ENCODE measurements at places on chromosomes 2 and 18. TPM values are rescaled to one million over a fixed set of nuclear protein-coding genes. Genes with fewer than 3 reads are reported as not detected.
A peak's percentile ranks its signal among the peaks of the same experiment; 100 is the strongest.

DNA sequence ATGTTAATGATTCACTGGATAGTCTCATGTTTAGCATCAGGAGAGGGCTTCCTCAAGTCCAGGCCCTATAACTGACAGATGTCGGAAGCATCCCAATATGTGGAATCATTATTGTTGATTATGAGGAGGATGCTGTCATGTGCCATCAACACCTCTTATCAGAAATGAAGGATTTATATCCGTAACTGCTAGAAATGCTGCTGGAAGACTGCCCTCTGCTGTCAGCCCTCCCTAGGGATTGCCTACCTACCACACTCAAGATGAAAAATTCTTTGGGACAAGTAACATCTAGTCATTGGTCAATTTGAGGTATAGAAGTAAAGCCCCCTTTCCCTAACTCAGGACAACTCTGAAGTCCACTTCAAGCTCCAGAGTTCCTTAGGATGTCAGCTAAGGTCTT, 1166.5 kb upstream of the NXPH2 start:
- DNase-seq, result no peak
- no peaks in the 10 kb centered on the region for H3K27me3 ChIP-seq
- H3K4me3 ChIP-seq, result no peak overlapping the region
- no peak overlapping the region for H3K27ac ChIP-seq
- H3K36me3 ChIP-seq, result no peaks in the 10 kb centered on the region

DNA sequence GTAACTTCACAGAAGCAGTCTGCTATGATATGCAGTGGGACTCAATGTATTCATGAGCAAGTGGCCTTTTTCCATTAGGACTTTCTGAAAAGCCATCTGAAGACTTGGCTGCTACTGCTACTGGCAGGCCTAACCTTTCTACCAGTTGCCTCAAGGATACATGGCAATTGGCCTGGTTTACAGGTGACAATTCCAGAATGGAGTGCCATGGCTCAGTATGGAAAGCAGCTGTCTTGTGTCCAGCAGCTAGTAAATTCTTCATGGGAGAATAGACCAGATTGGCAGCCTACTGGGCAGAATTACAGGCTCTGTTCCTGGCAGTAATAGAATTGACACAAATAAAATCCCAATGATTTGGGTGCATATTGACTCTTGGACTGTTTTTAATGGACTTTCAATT, 12.6 kb upstream of the TMX3 start:
- DNase-seq, result no peak
- H3K36me3 ChIP-seq, result no peaks in the 10 kb centered on the region
- no peak overlapping the region for H3K4me3 ChIP-seq

DNA sequence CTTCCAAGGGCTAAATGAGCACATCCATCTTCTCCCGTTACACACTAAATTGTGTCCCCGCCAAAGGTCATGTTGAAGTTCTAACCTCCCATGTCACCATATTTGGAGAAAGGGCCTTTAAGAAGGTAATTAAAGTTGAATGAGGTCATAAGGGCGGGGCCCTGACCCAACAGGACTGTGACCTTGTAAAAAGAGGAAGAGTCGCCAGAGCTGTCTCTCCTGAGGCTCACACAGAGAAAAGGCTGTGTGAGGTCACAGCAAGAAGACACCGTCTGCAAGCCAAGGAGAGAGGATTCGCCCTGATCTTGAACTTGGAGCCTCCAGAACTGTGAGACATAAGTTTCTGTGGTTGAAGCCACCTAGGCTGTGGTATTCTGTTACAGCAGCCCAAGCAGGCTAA, 24.1 kb downstream of the TRABD2A start:
- no peak overlapping the region for H3K4me3 ChIP-seq
- H3K4me1 ChIP-seq, result no peaks in the 10 kb centered on the region
- no peaks in the 10 kb centered on the region for H3K36me3 ChIP-seq
- no peak for DNase-seq
- H3K27ac ChIP-seq, result no peak overlapping the region

DNA sequence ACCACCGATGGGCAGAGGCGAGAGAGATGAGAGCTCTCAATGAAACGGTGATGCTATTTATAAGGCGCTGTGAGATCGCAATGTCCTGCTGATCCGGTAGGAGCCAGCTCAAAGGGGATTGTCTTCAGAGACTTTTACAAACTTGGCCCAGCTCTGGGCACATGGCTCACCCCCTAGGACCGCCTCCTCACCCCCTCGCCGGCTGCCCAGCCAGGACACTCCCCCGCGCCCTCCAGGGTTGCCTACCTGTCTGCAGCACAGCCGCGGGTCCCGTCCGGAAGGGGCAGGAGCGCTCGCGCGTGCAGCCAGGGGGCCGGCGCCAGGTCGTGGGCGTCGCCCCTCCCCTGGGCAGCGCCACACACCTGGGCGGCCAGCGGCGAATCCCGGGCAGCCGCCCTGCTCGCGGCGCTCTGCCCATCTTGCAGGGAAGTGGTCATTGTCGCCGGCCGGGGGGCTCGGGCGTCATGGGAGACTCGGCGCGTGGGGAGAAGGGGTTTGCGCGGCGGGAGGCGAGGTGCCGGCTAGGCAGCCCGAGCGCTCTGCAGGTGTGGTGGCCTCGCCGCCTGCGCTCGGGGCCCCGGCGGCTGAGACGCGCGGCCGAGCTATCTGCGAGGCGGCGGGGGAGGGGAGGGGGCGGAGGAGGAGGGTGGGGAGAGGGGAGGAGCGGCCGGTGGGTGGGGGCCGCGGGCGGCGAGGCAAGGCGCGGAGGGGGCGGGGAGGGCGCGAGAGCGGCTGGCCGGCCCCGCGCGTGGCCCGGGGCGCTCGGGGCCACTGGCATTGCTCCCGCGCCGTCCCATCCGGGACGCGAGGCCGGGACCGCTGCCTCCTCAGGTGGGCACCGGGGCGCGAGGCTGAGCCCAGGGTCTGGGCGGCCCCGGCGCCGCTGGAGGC, at the start of gene GRB14:
Gene GRB14, minus strand, starts transcription at position 610 of the 891 bp plus-strand sequence. Its CDS starts 173 bp downstream, at position 437.
- peaks cover 10% of the 10 kb centered on the region for H3K27me3 ChIP-seq
- DNase-seq, result no peak
- H3K4me3 ChIP-seq, result peak within 1 kb of the TSS; percentile 74
- H3K36me3 ChIP-seq, result no peaks in the 10 kb centered on the region
- H3K4me1 ChIP-seq, result peaks cover 17% of the 10 kb centered on the region
- H3K27ac ChIP-seq, result no peak within 1 kb of the TSS

DNA sequence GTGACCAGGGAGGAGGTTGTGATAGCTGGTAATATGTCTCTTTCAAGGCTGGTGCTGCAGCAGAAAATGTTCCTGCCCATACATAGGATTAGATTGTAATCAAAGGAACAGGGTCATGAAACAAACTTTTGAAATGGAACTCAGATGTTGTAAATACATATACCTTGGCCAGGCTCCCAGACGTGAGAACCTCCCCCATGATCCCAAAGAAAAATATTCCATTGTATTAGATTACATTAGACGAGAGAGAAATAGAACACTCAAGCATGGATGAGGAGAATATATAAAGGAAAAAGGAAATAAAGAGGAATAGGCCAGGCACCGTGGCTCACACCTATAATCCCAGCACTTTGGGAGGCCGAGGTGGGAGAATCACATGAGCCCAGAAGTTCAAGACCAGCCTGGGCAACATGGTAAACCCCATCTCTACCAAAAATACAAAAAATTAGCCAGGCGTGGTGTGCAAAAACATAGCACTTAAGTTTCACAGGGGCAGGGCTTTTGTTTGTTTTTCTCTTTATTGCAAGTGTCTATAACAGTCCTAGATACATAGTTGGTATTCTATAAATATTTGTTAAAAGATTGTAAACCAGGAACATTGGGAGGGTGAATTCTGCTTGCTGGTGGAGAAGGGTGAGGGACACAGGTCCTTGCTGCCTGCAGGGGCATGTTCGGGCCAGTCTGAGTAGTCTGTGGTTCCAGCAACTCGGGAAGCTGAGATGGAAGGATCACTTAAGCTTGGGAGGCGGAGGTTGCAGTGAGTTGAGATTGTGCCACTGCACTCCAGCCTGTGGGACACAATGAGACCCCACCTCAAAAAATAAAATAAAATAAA, 52.8 kb downstream of the RPL37A start:
- DNase-seq, result no peak
- H3K36me3 ChIP-seq, result no peaks in the 10 kb centered on the region
- peaks cover 41% of the 10 kb centered on the region for H3K4me1 ChIP-seq
- no peak overlapping the region for H3K4me3 ChIP-seq

DNA sequence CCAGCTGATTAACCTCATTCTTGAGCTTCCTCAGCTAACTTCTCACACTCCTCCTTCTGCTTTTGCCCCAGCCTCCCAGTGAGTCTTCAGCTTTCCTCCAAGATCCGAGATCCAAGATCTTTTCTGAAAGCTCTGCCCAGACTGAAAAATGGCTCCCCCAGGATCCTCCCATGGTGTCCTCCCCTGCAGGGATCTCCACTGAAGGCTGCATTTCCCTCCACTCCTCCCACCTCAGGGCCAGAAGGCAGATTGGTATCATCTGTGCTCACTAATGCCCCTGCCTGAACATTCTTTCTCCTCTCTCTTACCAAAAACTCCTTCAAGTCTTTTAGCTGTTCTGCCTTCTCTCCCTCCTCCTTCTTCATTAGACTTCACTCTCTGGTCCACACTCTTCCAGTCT, 6.1 kb upstream of the FOXI3 start:
- no peak for DNase-seq
- H3K4me3 ChIP-seq, result no peak overlapping the region
- no peak overlapping the region for H3K27ac ChIP-seq
- H3K36me3 ChIP-seq, result no peaks in the 10 kb centered on the region

The LYG2 gene
- total RNA-seq, result not detected

The LMAN1 gene
- total RNA-seq, result 61.2 TPM

The USP14 gene
- 31.4 TPM for total RNA-seq

Measured in suprapubic skin (tissue), 4 donors.